ENCODE measurements at places on chromosomes 7 and 10.

DNA sequence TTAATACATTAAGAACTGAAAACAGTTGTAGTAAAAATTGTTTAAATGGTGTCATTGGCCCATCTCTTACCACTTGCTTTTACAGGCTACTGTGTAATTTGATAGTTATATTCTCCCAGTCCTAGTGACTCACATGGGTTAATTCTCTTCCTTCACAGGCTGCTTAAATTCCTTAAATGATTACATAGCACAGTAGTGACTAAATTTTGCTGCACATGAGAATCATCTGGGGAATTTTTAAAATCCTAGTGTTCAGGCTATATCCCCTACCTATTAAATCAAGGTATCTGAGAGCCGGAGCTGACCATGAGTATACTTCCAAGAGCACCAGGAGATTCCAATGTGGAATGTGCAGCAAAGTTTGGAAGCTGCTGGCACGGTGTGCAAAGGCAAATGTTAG, 45.3 kb upstream of the ZNF800 start:
- DNase-seq: no peak

- no peak for DNase-seq
Observed at GRCh38 chr7:128008141-128008540, 23.1 kb downstream of the LRRC4 start.

GRCh38 chr10:103768345-103768744, 87.0 kb downstream of the SH3PXD2A start:
- DNase-seq: no peak

DNA sequence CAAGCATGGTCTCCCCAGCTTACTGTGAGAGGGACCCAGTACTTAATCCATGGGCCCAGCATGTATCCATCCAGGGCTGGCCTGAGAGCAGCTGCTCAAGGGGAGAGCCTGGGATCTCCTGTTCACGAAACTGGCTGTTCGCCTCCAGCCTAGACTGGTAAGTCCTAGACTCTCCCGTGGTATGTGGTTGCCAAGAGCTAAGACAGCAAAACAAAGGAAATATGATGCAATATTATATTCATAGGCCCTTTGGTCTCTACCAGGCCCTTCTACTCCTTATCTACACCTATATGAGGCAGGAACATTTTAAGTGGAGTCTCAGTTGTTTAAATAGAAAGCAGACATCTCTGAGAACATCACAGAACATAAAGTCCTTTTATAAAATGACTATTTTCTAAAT, 28.9 kb upstream of the STK17A start:
- peak; percentile 9 for DNase-seq

DNA sequence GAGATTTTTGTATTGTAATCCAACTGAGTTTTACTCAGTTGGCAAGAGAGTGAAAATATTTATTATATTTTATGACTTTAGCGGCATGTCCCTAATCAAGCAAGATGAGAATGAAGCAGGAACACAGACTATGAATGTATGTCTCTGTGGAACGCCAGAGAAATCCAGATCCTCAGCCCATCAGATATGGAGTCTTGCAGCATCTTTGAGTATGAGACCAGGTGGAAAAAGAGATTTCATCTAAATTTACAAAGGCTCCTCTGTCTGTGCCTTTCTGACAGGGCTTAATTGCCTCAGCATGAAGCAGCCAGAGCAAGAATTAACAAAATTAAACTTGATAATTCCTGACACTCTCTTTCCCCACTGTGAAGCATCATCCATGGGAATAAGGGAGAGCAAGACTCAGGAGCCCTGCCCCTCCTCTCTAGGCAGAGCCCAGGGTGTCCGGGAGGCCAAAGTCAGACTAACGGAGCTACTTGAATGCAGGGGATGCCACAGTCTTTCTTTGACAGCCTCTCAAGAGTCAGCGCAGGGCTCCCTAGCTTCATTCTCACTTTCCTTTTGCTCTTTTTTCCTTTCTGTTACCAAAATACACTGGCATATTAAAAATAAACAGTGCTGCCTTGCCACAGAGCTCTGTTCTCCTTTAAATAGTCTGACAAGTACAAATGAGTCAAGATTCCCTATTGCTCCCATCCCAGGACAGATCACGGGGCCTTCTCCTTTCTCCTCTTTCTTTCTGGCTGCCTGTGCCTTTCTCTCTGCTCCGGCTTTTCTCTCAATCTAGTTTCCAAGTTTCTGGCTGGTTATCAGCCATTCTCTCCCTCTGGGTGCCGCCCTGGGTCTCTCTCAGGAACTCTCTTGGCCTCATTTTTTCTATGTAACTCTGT, 132.2 kb upstream of the INHBA start:
- DNase-seq: no peak

DNA sequence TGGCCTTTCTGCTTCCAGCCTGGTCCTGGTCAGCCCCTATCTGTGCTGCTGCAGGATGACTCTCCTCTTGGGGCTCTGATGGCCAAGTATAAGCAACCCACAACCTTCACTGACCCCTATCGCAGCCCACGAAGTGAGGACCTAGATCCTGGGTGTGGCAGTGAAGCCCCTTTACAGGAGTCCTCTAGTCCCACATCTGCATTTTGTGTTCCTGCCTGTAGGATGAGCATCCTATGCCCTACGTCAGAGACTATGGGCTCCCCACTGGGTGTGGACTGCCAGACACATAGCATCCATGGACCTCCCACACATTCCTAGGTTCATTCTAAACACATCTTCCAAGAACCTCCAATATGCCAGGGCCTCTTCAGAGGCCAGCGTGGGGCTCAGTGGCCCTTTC, 29.0 kb downstream of the ARHGAP22 start:
- DNase-seq: no peak

DNA sequence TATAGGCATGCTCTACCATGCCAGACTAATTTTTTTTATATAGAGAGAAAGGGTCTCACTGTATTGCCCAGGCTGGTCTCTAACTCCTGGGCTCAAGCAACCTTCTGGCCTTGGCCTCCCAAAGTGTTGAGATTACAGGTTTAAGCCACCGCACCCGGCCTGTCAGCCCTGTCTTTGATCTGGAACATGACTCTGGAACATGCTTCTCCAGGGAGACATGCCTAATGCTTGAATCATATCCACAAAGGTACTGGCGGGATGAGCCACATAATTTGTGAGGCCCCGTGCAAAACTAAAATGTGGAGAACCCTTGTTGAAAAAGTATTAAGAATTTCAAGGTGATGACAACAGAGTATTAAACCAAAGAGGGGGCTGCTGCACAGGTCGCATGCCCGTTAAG, 282.8 kb downstream of the ARHGAP12 start:
- DNase-seq: no peak

GRCh38 chr10:125193306-125193877, 33.0 kb upstream of the CTBP2 start:
- no peak for DNase-seq

- peak; percentile 44 for DNase-seq
Observed at GRCh38 chr10:13453896-13454295, 74.9 kb downstream of the BEND7 start.

DNA sequence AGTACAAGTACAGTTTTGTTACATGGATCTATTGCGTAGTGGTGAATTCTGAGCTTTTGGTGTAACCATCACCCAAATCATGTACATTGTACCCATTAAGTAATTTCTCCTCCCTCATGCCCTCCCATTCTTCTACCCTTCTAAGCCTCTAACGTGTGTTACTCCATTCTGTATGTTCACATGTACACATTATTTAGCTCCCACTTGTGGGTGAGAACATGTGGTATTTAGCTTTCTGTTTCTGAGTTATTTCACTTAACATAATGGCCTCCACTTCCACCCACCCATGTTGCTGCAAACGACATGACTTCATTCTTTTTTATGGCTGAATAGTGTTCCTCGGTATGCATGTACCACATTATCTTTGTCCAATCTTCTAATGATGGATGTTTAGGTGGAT, 251.3 kb downstream of the CAMK1D start:
- no peak for DNase-seq

DNA sequence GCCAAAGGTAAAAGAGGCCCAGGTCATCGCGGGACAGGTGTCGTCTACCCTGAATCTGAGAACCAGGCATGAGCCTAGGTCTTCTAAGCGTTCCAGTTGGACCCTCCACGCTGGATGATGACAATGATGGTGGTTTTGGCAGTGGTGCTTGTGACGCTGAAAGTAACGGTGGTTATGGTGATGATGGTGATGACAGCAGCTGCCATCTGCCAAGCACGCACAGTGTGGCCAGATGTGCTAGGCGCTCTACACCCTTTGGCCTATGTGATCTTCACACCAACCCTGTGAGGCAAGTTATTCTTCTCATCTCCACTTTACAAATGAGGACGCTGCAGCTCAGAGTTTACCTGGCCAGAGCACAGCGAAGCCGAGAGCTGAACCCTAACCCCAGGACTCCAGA, 93.9 kb downstream of the FAM53B start:
- no peak for DNase-seq

- DNase-seq: no peak
Observed at GRCh38 chr10:58757352-58758065, 244.8 kb downstream of the BICC1 start.

GRCh38 chr7:35430547-35431153, 176.8 kb upstream of the TBX20 start:
- DNase-seq: peak; percentile 53

DNA sequence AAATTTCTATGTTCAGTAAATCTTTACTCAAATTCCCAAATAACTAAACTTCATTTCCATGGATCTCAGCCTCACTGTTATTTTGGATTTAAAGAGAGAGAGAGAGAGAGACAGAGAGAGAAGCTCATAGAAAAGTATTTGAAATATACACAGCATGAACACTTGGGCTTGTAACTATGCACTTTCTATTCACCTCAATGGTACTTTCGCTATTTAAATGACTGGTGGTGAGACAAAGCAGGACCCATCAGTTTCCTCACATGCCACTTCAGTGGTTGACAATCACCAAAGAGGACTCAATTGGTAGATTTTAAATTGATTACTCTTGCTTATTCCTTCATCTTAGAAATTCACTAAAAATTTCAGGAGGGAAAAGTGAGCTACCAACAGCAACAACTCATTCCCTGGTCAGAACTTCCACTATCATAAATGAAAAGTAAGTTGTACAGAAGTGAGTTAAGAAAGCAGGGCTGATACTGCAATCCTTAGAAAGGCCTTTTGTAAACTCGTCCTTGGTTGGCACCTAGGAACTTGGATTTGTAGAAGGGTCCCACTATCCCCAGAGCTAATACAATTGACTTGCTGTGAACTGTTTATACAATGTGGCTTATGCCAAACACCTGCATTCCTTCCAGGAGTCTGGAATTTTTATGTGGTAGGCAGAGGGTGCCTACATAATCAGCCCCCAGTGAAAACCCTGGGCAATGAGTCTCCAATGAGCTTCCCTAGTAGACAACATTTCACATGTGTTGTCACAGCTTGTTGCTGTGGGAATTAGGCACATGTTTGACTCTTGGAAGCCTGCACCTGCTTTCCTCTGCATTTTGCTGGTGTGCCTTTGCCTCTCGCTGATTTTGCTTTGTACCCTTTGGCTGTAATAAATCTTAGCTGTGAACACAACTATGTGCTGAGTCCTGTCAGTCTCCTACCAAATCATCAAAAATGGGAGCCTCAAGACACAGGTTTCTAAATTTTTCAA, 10.8 kb downstream of the ERLIN1 start:
- no peak for DNase-seq

GRCh38 chr10:50511492-50512213, 112.1 kb downstream of the SGMS1 start:
- peak; percentile 55 for DNase-seq

GRCh38 chr7:132112106-132112505, 464.2 kb downstream of the PLXNA4 start:
- no peak for DNase-seq

- no peak for DNase-seq
Observed at GRCh38 chr7:143023047-143023446, 3.9 kb downstream of the OR9A2 start.

DNA sequence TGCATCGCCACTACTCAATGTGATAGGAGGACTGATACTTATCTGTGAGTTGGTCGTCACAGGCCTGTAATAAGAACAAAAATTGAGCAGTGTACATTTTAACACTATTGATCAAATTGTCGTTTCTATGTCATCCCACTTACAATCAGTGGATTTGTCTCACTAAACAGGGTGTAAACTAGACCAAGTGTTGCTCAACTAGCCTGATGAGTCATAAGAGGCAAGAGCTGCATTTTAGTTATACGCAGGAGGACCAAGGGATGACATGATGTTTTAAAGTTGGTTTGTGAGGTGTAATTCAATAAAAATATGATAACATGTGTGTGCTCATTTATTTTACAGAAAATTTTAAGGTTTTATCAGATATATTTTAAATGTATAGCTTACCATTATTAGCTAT, 1239.2 kb downstream of the REEP3 start:
- no peak for DNase-seq

DNA sequence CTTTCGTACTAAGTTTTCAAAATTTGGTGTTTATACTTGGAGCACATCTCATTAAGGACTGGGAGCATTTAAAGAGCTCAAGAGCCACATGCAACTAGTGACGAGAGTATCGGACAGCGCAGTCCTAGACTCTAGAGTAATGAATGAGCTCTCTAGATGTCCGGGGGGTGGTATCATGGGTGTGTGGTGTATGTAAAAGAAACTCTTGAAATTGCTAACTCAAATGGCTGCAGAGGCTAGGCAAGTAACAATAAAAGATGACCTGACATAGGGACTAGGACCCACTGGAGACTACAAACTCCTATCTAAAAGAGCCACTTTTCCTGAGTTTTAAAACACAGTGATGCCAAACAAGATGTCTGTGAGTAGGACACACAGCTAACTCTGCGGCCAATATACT, 14.0 kb downstream of the MYOZ1 start:
- DNase-seq: no peak

- DNase-seq: no peak
Observed at GRCh38 chr10:10911471-10911921, 106.2 kb upstream of the CELF2 start.

DNA sequence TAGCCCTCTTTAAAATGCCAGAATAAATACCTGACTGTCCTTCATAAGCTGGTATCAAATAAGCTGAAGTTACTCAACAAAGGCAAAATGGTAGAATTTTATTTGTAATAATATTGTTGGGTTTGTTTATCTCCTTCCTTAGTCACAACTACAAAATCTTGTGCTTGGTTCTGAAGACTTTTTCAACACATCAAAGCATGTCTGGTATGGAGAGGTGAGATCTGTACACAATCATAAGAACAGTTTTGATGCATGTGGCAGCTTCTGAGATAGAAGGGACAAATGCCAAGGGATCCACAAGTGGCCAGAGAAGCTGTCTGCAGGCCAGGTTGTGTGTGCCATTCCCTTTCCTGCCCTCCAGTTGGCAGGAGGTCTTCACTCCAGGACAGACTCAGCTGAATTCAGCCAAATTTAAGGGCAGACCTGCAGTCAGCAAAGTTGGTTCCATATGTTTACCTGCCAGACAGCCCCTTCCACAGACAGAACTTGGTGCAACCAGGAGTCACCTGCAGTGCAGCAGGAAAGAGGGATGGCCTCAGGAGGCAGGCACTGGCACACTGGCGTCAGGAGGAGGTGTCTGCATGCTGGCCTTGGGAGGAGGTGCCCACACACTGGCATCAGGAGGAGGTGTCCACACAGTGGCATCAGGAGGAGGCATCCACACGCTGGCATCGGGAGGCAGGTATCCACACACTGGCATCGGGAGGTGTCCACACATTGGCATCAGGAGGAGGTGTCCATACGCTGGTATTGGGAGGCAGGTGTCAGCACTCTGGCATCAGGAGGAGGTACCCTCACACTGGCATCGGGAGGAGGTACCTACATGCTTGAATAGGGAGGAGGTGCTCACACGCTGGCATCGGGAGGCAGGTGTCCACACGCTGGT, 93.1 kb upstream of the IKZF1 start:
- no peak for DNase-seq
